Nucleus accumbens (tissue), 56 donors: ENCODE measurements at places on chromosomes 5 and 9.

GRCh38 chr5:135599421-135600151 lies 20.8 kb upstream of the CXCL14 start:
- DNase-seq = no peak

DNA sequence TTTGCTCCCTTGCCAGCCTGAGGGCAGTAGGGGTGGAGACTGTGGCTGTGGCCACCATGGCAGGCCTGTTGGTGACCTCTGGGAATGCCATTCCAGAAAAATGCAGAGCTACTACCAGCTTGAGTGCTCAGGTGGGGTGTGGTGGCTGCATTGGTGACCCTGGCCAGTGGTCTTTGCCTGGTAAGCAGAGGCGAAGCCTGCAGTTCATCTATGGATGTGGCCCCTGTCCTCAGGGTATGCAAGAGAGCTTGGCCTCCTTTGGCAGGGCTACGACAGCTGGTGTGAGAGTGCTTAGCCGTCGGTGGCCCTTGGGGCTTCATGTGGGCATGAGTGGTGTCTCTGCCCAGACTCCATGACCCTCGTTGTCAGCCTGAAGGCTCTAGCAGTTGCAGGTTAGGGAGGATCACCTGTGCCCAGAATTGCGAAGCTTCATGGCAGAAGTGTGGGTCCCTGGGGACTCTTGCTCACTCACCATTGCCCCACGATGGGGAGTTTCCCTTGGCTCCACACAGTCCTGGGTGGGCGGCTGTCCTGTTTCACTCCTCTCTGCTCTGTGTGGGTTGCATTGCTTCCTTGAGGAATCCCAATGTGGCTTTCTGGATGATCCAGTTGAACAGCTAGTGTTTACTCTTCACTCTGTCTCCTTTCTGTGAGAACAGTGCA lies 117.9 kb upstream of the CDH12 start:
- DNase-seq = no peak

DNA sequence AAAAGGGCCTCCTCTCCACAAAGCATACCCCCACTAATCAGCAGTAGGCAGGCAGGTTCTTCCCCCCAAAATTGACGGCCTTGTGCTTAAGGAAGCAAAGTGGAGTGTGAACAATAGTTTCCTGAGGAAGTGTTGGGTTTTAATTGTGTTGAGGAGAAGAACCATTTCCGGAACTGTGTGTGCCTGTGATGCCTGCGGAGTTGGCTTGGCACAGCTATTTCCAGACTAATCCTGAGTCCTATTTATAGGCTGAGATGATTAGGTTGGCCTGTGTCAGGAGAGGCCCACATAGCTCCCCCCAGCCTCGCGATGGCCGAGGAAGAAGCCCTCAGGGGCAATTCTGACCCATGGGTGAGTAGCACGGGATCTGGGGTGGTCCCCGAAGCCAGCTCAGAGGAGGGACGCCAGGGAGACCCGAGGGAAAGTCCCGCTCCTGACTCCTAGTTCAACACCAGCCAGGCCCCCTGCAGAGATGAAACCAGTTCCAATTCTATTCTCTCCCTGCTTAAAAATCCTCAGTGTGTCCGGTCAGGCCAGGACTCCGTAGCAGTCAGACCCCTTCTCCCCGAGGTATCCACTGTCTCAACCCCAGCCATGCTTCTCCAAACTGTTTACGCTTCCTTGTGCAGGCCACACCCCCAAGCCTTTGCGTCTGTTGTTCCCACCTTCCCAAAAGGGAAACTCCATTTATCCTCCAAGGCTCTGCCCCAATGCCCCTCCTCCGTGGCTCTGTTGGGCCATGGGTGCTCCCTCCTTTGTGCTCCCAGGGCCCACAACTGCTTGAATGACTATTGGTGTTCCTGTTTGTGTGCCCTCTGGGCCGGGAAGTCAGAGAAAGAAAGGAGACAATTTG lies 18.1 kb downstream of the GSN start:
- no peak for DNase-seq

GRCh38 chr5:57862942-57863341 lies 380.3 kb upstream of the ACTBL2 start:
- DNase-seq = no peak

DNA sequence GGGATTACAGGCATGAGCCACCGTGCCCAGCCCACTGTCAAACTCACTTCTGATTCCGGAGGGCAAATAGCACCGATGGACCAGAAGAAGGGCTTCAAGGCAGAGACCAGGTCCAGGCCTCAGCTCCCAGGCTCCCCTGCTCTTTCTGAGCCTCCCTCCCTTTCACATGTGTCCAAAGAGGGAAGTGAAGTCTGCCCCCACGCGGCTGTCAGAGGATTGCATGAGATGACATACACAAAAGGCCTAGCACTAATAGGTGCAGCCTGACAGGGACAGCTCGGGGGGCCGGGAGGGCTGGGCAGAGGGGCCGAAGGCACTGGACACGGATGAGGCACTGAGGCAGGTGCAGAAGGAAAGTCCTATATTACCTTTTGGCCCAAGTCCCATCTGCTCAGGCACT lies 16.1 kb downstream of the FBP1 start:
- no peak for DNase-seq

DNA sequence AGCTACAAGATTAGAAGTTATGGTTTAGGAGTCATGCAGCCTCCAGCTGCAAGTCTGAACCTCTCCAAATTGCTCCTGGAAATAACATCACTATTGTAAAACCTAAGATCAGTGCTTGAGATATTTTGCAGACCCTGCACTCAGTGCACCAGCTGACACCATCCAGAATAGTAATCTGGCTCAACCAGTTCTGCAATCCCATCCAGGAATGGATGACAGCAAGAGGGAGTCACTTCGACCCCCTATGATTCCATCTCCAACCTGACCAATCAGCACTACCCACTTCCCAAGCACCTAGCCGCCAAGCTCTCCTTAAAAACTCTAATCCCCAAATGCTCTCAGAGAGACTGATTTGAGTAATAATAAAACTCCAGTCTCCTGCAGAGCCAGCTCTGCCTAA lies 37.9 kb upstream of the NR4A3 start:
- no peak for DNase-seq

- DNase-seq = no peak
Observed at GRCh38 chr5:125348936-125349831, 602.7 kb upstream of the ZNF608 start.

DNA sequence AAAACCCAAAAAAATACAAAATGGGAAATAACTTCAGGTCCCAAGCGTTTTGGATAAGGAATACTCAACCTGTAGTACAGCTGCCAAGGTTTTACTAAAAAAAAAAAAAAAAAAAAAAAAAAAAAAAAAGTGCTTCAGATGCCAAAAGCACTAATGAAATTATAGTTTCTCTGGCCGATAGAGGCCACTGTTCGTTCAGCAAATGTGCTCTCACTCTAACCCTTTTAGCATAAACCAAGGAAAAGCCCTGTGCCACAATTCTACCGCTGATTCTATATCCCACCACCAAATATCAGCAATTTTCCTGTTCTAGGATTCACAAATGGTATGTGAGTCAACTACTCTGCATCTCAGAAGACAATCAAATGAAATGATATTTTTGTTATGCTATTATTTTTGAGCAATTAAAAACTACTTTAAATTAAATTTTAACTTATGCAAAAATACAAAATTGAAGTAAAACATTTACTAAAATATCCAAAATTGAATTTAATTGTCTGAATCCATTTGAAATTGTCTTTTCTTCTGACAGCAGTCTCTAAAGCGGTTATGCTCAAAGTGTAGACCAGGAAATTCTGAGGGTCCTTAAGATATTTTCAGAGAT lies 79.8 kb downstream of the RICTOR start:
- DNase-seq = no peak

DNA sequence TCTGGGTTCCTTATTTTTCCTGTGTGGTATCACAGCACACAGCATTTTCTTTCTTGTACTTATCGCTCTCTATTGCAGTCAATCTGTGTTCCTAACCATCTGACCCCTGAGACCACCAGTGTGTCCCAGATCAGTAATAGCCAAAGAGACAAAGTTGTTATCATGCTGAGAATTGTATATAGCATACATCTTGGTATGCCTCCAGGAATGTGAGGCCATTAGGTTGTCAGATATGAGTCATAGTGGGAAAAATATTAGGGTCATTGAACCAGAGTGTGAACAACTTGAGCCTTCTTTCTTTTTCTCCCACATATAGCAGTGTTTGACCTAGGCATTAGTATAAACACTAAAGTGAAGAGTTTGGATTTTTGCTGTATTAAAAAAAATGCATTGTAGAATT lies 106.3 kb downstream of the NDUFAF2 start:
- DNase-seq = no peak

DNA sequence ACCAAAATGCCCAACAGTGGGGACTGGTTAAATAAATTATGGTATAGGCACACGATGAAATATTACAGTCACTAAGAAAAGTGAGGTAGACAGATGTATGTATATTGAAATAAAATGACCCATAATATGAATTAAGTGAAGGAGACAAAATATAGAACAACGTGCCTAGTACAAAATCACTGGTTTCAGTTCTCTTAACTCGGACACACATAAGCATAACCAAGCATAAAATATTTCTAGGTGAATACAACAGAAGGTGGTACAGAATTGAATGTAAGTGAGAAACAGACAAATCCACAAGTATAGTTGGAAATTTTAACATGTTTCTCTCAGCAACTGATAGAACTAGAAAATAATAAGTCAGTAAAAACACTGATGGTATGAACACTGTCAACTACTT lies 22.0 kb downstream of the PUM3 start:
- DNase-seq = no peak

DNA sequence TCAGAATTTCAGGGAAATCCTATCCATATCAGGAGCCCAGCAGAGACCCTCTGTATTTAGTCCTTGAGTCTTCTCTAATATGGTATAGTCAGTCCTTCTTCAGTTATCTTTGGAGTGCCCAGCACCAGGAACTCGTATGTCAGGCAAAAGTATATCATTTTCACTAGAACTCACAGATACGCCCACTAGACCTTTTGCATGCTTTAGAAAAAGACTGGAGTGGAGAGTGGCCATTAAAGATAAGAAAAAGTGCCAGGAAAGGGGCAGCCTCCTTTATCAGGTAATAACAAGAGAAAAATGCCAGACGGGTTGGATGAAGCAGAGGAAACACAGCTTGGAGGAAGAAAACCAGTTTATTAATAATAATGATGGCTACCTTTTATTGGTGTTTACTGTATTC lies 63.5 kb downstream of the GPR21 start:
- DNase-seq = no peak

DNA sequence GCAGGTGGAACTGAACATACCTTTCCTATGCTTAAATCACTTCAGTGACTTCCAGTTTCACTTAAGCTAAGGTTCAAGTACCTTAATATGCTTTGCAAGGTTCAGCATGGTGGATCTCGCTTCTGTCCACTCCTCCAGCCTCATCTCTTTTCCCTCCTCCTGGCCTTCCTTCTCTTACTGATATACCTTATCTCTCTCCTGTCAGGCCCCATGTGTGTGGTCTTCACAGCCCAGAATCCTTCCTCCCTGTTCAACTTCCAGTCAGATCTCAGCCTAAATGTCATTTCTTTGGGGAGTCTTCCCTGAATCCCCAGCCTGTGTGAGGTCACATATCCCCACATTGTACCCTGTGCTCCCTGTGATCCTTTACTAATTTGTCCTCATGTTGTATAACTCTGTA lies 87.7 kb downstream of the ANGPTL2 start:
- DNase-seq = no peak

GRCh38 chr9:21121079-21121478 lies 20.6 kb downstream of the IFNW1 start:
- DNase-seq = no peak

DNA sequence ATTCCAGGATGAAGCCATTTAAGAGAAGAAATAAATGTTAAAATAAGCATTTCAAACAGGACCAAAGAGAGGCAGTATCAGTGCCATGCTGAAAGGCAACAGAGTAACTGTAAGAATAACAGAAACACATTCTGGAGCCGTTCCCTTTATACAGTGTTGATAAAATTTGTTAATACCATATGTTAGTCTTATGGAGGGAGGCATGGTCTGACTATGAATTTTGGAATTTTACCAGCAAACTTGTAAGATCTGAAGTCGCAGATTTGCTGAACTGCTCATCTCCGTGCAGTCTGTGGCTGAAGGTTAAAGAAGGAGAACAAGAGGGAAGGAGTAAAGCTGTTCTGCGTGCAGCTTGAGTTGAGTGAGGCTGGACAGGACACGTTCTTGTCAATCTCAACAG lies 508.4 kb downstream of the NFIB start:
- no peak for DNase-seq

DNA sequence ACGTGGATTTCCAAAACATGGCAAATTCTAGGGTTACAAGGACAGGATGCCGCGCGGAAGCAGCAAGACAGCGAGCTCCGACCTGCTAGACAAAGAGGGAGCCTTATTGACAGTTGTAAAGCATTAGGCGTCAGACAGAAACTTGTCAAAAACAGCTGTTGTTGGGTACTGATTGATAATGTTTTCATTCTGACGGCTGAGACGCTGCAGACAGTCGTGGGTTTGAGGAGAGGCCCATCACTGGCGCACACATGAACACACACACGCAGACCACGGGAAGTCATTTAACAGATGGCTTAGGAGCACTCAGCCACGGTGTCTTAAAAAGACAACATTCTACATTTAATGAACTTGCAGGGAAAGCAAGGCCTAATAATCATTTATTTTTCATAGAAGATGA lies 324.0 kb downstream of the NDUFS4 start:
- DNase-seq = no peak

GRCh38 chr9:84862810-84863287 lies 193.3 kb downstream of the NTRK2 start:
- no peak for DNase-seq
